Effector CD8-positive, alpha-beta T cell (primary cell): ENCODE measurements at places on chromosomes 5 and 9.

DNA sequence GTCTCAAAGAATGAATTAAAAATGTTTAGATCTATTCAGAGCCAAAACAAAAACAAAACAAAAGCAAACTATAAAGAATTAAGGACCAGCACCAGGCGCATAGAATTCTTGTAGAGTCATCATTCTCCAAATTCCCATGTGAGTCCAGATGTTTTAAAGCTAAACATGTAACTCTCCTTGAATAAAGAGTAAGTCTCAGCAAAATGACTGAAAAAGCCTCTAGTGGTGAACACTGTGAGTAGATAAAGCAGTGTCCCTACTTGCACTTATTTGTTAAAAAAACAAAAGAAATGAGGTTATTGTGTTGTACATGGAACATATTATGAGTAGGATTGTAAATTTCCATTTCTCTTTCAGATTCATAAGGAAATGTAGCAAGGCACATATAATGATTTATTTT lies 44.0 kb downstream of the NNT start:
- no peak for DNase-seq

DNA sequence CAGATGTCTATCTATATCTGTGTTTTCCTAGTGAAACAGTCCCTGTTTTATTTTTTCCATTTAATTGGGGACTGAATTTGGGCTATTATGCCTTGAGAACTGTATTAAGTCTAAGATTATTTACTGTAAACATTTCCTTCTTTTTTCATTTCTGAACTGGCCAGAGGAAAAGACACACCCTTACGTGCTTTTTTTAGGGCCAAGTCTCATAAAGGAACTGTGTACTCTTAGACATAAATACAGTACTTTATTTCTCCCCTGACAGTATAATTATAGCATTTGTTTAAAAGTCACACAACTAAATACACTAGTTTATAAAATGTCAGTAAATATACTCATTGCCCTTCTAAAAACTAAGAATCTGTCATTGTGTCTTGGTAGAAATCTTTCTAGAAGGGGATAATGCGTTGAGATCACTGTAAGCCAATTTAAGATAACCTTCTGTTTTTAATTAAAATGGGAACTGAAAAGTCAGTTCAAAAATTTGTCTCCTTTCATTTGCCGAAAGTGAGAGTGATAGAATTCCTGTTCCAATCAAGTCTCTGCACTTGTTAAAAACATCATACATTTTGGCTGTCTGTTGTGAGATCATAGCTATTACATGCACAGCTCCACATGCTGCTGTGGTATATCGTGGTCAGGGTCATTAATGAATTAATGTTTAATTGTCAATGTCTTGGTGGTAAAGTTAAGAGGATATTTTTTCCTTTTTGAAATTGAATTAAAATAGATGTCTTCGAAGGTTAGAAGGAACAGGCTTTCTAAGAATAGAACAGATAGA lies 132.1 kb downstream of the FOCAD start:
- no peak for DNase-seq

DNA sequence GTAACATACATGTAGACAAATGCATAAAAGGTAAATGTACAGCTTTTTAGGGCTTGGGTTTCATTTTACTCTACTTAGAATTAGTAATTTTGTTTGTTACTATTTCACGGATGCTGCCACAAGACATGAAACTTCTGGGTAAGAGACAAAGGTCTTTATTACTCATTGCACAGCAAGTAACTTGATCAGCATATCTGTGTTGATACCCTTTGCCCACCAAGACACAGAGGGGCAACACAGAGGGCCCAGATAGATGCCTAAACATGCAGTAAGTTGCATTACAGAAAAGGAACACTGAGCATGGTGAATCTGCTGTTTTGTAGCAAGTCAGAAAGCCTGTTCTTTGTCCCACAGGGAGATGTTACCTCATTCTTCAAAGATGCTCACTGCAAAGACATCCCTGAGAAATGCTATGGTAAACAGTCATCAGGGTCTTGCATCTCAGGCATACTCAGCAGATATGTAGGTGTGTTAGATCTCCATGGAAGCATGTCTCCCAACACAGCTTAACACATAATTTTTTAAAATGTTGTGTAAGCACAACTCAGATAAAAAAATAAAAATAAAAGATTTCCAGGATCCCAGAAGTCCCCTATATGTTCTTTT lies 10.3 kb downstream of the ITGA2 start:
- DNase-seq, result no peak

GRCh38 chr5:142506756-142507155 lies 179.1 kb downstream of the FGF1 start:
- DNase-seq, result no peak

- peak; percentile 36 for DNase-seq
These were observed 206.4 kb downstream of the C9orf50 start for GRCh38 chr9:129414377-129414992.

DNA sequence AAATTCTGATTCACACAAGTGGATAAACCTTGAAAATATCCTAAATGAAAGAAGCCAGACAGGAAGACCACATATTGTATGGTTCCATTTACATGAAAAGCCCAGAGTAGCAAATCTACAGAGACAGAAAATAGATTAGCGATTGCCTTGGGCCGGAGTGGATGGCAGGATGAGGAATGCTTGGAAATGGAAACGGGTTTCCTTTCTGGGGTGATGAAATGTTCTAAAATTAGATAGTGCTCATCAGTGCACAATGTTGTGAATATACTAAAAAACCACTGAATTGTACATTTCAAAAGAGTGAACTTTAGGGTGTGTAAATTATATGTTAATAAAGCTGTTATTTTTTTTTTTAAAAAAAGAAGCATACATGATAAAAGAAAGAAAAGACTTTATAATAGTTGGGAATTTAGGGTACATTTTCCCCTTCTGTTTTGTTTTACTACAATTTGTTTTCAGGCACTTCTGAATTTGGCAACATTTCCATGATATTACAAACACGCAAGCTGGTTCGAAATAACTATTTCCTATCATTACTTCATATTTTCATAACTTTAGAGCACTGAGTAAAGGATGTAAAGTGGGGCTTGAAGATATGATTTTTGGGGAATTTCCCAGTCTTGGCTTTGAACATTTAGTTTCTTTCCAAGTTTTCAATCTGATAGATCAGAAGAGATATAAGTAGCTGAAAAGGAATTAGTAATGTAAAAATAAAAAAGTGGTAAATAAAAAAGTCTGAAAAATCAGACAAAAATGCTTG lies 23.9 kb downstream of the SLC35A4 start:
- no peak for DNase-seq
